ENCODE measurements at places on chromosomes 3 and 15. TPM values are rescaled to one million over a fixed set of nuclear protein-coding genes. Genes with fewer than 3 reads are reported as not detected.

DNA sequence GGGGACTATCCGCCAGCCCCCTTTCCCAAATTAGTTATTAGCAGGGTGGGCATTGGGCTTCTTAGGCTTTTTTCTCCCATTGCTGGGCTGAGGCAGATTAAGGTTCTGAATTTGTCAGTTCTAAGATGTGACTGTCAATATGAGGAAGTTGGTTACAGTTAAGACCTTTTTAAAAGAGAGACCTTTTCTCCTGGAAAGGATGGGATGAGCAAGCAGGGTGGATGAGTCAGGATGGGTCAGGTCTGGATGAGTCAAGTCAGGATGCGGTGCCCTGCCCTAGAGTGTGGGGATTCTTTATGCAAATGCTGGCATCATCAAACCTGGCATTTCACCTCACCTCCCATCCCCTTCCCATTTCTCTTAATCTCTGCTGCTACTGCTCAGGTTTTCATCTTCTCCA lies 1.9 kb downstream of the AEN start:
- no peak for DNase-seq

DNA sequence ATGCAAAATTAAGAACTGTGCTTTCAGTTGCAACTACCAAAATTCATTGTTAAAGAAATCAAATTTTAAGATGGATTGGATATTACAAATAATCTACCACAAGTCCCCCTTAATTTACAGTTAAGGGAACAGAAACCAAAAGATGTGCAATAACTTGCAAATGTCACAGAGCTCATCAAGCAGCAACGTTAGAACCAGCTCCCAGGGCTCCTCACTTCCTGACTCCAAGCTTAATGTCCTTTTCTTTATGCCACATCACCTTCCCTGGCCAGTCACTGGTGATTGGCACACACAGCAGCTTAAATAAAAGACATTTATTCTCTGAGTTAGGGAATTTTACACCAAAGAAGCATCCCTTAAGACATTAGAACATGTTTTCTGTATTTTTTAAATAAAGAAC lies 159.7 kb downstream of the RSL24D1 start:
- DNase-seq, result no peak

- DNase-seq, result no peak
Observed at GRCh38 chr15:40594429-40594836, 384 bp downstream of the KNL1 start.

The CKMT1B gene
- total RNA-seq, result 6.7 TPM

The SEMA3F gene
- 5.8 TPM for total RNA-seq

The RCN2 gene
- 68.0 TPM for total RNA-seq
